AG09319 (cell line): ENCODE measurements at places on chromosomes 4 and X.

- DNase-seq: no peak
Measured at GRCh38 chr4:147566762-147567161, 50.4 kb upstream of the TMEM184C start.

- no peak for DNase-seq
Measured at GRCh38 chr4:125432078-125432477, 117.3 kb downstream of the FAT4 start.

DNA sequence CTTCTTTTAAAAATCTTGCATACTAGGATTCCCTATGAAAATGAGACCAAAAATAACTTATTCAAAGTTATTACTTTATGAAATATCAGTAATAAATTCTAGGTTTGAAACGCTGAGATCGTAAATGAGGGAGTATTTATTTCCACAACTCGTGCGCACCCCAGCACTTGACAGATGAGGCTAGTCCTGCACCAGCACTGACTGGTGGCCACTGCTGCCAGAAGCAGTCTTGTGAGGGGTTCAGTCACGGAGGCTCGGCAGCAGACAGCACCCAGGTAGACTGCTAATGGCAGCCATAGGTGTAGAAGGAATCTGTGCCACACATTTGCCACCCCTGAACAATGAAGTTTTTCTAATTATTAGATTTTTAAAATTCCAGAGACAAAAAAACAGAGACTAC is 248.7 kb downstream of the CAMK2D start:
- DNase-seq: no peak

- DNase-seq: no peak
Measured at GRCh38 chr4:94226763-94227162, 19.1 kb downstream of the SMARCAD1 start.

GRCh38 chrX:22652596-22652995 is 347.2 kb upstream of the DDX53 start:
- DNase-seq: no peak

GRCh38 chr4:3714642-3715001 is 51.6 kb upstream of the ADRA2C start:
- DNase-seq: no peak

DNA sequence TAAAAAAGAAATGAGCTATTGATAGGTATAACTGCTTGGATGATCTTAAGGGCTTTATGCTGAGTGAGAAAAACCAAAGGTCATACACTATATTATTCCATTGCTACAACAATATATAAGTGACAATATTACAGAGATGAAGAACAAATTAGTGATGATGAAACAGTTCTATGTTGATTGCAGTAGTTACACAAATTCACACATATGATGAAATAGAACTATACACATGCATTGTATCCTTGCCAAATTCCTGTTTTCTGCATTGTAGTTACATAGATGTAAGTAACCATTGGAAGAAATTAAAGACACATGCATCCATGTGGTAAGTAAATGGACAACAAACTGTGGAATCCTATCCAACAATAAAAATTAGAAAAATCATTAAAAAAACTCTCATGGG is 76.5 kb downstream of the CENPC start:
- DNase-seq: no peak

DNA sequence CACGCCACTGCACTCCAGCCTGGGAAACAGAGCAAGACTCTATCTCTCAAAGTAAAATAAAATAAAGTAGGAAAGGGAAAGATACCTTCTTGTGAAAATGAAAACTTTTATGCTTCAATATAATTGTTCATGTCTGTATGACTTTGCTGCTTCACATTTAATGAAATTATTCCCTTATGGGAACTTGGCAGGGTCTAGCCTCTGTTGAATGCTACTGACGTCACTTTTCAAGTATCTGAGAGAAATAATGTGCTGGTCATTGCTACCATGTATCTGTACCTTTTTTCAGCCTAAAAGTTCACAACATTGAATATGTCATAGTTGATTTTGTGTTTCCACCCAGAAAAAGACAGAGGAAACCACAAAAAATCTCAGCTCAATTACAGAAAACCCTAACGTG is 65.2 kb downstream of the PRDM5 start:
- no peak for DNase-seq

GRCh38 chr4:77600521-77601451 is 4.8 kb upstream of the CXCL13 start:
- DNase-seq: no peak

- DNase-seq: no peak
Measured at GRCh38 chr4:144547678-144548298, 98.2 kb upstream of the HHIP start.

GRCh38 chrX:74420196-74421035 is 877 bp upstream of the SLC16A2 start:
- peak; percentile 51 for DNase-seq

DNA sequence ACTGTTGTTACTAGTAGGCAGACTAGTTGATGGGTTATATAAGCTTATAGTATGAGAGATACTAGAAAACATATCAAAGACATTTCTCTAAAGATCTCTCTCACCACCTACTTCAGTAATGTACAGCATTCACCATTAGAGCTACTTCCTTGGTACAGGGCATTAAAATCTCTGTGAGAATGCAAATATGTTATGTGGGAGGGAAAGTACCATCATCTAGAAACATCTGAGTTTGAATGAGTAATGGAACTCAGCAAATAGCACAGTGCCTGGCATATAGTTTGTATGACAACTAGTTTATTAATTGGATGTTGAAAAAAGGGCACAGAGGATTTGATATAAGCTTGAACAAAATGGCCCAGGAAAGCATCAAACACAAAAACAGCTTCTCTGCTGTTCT is 211.1 kb downstream of the GLUD2 start:
- DNase-seq: no peak

- no peak for DNase-seq
Measured at GRCh38 chrX:137574784-137575293, 8.9 kb downstream of the ZIC3 start.

GRCh38 chrX:17459008-17459611 is 84.1 kb downstream of the NHS start:
- DNase-seq: peak; percentile 88

DNA sequence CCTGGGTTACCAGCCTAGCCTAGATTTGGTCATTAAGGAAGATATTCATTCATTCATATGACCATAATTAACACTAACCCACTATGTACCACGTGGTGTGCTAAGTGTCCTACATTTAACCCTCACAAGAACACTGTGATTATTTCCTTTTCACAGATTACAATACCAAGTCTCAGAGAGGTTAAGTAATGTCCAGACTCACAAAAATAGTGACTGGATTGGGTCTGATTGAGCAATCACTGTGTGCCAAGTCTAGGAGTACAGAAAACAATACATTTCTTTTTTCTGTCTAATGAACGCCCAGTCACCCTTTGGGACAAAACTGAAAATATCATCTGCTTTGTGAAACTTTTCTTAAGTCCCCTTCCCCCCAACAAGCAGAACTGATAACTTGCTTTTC is 7.6 kb upstream of the DLG3 start:
- DNase-seq: no peak
